ENCODE measurements at places on chromosomes 13 and 19.

GRCh38 chr19:23789246-23789645, 30.6 kb upstream of the ZNF681 start:
- no peak for DNase-seq

- no peak for DNase-seq
Observed at GRCh38 chr13:103196356-103196755, 130.1 kb upstream of the SLC10A2 start.

DNA sequence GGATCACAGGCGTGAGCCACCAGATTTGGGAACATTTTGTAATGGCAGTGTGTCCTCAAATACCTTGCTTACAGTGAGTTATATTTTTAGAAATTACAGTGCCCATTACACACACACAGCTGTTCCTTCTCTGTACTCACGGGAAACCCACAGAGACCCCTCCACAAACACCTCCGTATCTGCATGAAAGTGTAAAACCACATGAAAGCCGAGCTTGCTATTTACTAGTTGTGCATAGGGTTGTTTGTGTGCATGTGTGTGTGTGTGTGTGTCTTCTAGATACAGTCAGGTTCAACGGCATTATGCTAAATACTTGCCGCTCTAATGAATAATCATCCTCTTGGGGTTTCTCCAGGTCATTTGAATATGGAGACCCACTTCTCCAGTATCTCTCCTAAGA, 22.3 kb upstream of the LILRA2 start:
- DNase-seq, result no peak

GRCh38 chr19:46730595-46730994, 13.7 kb upstream of the PRKD2 start:
- DNase-seq, result no peak

- DNase-seq, result no peak
Observed at GRCh38 chr13:105019073-105019472, 1516.4 kb downstream of the EFNB2 start.

- no peak for DNase-seq
Observed at GRCh38 chr19:50514346-50515167, 844 bp upstream of the ASPDH start.

DNA sequence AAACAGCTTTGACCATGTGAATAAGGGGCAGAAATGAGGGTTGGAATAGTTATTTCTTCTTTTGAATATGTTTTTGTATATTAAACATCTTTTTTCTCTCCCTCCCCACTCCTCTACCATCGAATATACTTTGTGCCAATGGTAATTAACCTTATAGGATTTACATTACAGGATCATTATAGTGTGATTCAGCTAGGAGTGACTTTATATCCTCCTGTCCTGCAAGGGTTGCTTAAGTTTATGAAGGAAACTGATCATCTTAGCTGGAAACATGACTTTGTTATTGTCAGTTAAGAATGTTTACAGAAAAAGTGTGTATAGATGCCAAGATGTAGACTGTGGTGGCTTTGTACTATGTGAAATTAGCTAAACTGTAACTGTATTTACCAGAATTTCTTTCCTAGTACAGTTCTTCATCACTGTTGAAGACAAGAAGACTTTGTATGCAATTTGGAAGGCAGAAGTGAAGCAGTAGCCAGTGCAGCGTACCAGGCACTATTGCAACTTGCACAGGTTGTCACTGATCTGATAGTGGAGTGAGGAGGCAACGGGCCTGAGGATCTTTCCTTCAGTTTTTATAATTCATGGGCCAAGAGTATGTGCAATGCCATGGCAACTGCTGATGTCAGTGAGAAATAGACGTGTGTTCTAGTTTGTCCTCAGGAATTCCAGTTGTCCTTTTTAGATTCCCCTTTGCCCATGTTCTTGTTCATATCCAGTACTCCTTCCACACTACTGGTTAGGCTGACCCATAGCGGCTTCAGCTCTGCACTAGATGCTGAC, 8.2 kb upstream of the PAN3 start:
- DNase-seq, result no peak

- DNase-seq, result no peak
Observed at GRCh38 chr13:81048026-81048461, 707.1 kb upstream of the SPRY2 start.

DNA sequence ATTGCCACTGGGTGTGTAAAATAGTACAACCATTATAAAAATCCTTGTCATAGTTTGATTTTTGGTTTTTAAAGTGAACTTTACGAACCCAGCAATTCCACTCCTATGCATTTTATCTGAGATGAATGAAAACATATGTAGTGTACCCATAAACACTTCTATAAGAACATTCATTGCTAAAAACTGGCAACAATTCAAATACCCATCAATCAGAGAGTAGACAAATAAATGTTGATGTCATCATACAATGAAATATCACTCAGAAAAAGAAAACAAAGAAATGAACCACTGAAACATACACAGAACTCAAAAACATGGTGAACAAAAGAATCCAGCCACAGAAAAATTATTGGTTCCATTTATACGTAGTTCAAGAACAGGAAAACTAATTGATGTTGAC, 202.3 kb downstream of the ABCC4 start:
- no peak for DNase-seq

GRCh38 chr13:20131057-20131832, 29.6 kb downstream of the GJA3 start:
- no peak for DNase-seq

GRCh38 chr13:78719367-78719766, 60.4 kb upstream of the OBI1 start:
- DNase-seq, result no peak

GRCh38 chr13:66921437-66921836, 308.7 kb downstream of the PCDH9 start:
- no peak for DNase-seq

GRCh38 chr19:35738887-35739229, 3.4 kb downstream of the IGFLR1 start:
- DNase-seq, result no peak

DNA sequence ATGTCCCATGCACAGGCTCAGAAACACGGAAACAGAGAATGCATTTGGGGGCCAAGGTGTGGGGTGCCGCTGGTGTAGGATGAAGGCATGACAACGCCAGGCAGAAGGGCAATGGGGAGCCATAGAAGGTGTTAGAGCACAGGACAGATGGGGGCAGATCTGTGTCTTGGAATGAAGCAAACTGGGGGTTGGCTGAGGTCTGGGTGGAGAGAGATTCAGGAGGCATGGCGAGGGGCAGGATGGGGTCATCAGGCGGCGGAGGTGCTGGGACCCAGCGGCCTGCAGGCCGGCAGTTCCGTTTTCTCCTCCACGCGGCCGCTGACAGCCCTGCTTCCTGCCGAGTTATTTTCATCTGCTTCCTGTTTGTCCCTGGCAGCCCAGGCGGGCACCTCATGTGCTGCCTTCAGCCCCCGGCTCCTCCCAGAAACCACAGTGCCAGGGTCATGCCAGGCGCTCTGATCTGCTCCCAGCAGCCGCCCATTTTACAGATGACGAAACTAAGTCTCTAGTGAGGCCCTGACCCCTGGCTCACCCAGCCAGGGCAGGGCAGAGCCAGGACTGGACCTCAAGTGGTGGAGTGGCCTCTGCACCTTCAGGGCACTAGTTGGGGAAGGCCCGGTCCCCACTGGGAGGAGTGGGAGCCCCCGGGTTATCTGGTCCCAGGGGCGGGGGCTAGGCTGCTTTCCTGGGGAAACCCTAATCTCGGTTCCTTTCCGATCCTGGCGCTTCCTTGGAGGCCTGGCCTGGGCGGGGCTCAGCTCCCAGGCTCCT, 2.2 kb downstream of the ARHGAP45 start:
- DNase-seq, result no peak

DNA sequence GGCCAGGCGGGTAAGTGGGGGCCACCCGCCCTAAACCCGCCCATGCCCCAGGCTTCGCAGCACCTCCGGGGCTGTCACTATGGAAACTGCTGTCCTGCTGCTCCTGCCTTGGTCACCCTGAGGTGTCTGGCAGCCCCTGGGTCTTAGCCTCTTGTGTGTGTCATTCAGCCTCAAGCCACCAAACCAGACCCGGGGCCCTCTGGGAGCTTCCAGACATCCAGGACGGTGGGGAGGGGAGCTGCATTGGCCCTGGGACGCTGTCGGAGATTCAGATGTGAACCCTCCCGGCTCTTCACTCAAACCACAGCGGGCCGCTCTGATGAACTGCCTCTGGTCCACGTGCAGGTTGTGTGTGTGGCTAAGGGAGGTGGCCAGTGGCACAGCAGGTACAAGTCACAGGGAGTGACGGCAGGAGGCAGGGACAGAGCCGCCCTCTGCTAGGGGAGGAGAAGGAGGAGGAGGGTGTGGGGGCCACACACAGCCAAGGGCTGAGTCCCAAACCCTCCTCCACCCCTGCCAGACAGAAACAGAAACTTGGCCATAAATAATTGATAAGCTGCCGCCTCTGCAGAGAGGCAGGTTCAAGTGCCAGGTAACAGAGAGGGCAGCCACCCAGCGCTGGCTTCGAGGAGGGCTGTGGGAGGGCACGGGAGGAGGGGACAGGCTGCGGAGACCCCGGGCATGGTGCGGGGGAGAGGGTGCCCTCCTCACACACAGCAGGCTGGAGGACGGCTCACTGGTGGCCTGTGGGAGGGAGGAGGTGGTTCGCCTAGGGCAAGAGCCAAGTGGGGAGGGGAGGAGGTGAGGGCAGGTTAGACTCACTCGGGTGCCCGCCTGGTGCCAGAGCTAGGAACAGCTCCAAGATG, 8.0 kb downstream of the NANOS3 start:
- DNase-seq, result no peak

GRCh38 chr19:30757837-30758617, 385.8 kb downstream of the ZNF536 start:
- no peak for DNase-seq

DNA sequence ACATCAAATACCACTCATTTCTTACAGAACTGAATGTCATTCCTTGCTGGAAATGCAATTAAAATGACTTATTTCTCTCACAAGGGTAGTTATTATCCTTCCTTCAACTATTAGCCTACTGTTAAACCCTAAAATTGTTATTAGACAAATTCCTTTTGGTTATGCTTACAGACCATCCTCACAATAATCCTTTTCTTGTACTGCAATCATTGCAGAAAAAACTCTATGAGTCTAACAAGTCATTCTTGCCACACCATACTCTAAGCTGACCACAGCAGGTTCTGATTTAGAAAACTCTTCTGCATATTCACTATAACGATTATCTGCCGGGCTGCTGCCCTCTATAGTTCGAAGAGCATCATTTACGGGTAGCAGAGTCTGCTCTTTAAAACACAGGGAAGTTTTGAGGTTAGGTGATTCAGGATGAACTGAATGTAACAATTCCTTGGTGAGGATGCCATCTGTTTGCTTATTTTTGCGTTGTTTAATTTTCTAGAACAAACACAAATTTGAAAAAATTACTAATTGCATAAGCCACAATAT, 38.2 kb downstream of the MTMR6 start:
- DNase-seq, result no peak

- DNase-seq, result no peak
Observed at GRCh38 chr19:918481-919198, 1.5 kb downstream of the KISS1R start.

DNA sequence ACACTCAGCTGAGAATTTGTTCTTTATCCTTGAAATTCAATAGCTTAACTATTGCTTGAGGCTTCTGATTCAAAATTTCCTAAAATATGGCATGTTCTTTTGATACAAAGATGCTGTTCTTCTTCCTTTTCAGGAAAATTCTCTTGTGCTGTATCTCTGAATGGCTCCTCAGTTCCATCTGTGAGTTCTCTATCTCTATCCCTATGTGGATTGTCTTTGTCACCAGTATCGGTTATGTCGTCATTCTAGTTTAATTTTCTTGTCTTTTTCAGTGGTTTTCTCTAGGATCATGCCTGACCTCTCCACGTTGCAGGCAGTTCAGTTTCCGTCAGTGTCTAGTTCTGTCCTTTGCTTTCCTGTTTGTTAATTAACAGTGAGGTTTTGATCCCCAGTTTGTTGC, 104.6 kb upstream of the GJB6 start:
- DNase-seq, result no peak

DNA sequence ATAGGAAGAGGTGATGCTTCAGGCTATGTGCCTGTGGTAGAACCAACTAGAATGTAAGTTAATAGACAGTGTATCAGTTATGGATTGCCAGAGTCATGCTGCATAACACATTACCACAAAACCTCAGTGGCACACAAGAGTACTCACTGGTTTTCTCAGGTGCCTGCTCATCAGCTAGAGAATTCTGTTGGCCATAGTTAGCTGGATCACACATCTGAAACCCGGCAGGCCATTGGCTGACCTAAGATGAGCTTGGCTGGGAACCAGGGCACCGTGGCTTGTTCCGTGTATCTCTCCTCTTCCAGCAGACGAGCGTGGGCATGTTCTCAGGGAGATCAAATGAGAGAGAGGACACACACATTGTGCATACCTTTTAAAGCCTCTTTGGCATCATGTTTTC, 76.7 kb downstream of the TEX26 start:
- no peak for DNase-seq
